NCI-H460 (cell line): ENCODE measurements at places on chromosomes 3 and 15.
A peak's percentile ranks its signal among the peaks of the same experiment; 100 is the strongest.

DNA sequence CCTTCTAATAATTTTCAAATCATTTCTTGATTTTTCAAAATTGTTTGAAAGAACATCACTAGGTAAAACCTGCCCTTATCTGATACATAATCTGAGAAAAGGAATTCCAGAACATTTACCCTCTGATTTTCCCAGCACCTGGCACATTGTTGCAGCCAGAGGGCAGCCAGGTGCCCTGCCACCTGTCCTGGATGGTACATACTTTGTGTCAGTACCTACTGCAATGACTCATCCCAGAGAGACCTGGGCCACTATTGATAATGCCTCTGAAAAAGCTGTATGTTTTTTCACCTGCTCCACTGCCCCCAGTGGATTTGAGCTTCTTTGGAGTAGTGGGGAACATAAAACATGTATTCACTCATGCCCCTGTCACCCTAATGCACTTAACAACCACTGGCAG, 648.9 kb upstream of the GBE1 start:
- DNase-seq: no peak

GRCh38 chr3:58679974-58680666, 13.5 kb upstream of the FAM3D start:
- DNase-seq: no peak

DNA sequence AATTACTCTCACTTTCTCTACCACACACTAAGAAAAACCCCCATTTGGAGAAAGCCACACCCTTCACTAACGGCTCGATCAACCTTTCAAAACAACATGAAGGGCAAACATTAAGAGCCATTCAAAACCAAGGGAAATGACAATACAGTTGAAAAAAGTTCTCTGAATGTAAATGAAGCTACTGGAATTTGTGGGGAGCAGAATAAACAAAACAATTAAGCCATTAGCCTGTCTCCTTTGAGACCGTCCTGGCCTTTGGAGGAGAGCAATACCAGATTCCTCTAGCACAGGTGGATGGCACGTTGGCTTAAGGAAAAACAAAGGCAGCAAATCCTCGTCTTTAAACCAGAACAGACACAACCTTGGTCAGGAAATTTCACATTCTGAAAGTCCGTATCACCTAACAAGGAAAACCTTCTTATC, 18.7 kb downstream of the MYO1E start:
- DNase-seq: no peak

GRCh38 chr15:65762914-65763787, 28.9 kb downstream of the DENND4A start:
- DNase-seq: no peak

DNA sequence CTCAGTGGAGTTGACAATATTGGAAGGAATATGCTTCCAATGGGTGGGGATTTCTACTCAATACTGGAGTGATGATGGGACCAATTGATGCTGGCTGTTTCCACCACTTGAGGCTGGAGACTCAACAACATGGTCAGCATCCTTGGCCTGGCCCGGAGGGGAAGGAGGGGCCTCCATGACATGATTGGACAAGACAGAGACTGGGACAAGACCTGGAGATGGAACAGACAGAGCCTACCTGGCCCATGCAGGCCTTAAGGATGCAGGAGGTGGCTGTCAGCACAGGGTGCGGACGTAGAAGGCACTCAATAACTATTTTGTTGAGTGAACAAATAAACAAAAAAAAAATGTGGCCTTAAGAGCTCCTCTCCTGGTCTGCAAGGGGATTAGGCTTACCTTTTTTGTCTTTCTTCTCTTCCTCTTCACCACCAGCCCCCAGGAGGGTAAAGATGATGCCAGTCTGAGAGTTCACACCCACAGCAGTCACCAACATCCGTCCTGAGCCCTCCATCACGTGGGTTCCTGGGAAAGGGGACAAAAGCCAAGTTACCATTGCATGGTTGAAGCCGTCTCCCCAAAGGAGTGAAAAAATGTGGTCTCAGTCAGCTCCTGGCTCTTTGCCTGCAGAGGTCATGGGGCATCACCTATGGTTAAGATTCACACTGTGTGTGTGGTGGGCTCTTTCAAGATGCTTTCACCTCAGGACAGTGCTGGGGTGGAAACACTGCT, 67.1 kb upstream of the SEC13 start:
- DNase-seq: no peak

GRCh38 chr3:25427155-25427554, 908 bp upstream of the RARB start:
- peak; percentile 60 for DNase-seq
